Stimulated activated CD4-positive, alpha-beta T cell treated with anti-CD3 and anti-CD28 coated beads, Interleukin-4, amount 100 ng/mL, for 48 hours (primary cell): ENCODE measurements at places on chromosomes 12 and 14.

- no peak for DNase-seq
Measured at GRCh38 chr12:105235281-105235731, 668 bp downstream of the APPL2 start.

DNA sequence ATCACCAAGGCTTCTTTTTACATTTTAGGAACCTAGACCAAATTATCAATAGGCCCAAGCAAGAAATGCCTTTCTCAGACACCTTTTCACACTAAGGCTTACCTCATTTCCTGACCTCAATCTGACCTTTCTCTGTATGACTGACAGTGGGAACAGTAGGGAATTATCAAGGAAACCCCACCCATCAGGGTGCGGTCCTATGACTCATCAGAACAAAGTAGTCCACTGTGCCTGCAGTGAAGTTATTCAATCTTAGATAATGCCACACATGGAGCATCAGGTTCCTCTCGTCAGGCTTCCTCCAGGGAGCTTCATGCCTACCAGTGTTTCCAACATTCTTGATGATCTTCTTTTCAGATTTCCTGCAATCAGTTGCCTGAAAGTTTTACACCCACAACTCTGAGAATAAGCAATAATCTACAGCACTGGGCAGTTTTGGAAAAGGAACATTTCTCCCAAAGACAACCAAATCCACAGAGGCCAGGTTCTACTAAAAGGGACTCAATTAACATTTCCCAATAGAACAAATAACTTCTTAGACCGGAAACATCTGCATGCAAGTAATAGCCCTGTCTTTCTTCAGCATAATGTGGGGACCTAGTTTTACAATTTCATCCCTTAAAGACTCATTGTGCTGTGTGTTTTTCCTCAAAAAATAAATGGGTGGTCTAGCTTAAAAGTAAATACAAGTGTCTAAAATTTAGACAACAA, 35.9 kb upstream of the TMTC2 start:
- no peak for DNase-seq

DNA sequence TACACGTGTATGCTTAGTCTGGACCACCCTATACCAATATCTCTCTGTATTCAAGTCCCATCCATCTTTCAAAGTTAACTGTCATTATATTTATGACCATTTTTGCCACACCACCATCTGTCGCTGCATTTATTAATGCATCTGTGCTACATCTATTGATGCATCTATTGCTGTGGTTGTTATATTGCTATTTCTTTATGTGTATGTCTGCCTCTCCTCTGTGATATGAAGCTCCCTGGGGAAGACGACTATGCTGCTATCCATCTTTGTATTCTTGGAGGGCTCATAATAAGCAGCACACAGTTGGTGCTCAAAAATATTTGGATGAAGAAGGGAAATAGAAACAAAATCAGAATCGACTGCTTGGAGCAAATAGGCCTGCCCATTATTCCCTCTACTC, 357.6 kb downstream of the RPS29 start:
- no peak for DNase-seq

- DNase-seq: no peak
Measured at GRCh38 chr12:76790564-76791552, 26.9 kb downstream of the ZDHHC17 start.

DNA sequence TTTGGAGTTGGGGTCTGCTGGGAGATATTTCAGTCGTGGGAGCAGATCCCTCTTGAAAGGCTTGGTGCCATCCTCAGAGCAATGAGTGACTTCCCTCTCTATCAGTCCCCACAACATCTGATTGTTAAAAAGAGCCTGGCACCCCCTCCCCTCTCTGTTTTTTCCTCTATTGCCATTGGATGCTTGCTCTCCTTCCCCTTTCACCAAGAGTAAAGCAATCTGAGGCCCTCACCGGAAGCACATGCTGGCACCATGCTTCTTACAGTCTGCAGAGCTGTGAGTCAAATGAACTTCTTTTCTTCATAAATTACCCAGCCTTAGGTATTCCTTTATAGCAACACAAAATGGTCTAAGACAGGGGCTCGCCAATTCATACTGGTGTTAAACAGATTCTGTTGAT, 99.1 kb upstream of the CCND2 start:
- no peak for DNase-seq

DNA sequence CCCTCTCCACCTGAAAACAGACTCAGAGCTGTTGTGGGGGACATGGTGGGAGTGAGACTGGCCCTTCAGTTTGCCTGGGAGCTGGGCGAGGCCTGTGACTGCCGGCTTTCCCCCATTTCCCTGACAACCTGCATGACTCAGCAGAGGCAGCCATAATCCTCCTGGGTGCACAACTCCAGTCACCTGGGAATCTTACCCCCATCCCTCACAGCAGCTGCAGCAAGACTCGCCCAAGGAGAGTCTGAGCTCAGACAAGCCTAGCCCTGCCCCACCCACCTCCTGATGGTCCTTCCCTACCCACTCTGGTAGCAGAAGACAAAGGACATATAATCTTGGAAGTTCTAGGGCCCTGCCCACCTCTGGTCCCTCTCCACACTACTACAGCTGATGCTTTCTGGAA, 207.3 kb upstream of the ARID2 start:
- no peak for DNase-seq

GRCh38 chr12:125169870-125170269, 104.6 kb downstream of the AACS start:
- DNase-seq: no peak

- no peak for DNase-seq
Measured at GRCh38 chr14:100449225-100449987, 126.3 kb downstream of the SLC25A47 start.

DNA sequence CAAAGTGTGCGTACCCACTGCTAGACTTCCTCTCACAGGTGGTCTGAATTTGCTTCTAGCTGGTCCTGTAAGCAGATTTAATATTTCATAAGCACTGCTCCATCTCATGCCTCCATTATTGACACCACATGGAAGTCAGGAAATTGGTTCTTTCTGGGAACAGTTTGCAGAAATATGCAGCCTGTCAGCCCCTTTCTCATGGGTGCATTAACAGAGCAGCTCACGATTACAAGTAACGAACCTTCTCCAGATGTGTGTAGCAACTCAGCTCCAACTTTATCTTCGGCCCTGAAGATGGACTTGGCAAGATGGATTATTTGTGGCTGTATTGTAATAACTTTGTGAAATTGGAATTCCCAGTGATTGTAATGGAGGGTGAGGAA, 214.5 kb upstream of the DDHD1 start:
- DNase-seq: no peak

DNA sequence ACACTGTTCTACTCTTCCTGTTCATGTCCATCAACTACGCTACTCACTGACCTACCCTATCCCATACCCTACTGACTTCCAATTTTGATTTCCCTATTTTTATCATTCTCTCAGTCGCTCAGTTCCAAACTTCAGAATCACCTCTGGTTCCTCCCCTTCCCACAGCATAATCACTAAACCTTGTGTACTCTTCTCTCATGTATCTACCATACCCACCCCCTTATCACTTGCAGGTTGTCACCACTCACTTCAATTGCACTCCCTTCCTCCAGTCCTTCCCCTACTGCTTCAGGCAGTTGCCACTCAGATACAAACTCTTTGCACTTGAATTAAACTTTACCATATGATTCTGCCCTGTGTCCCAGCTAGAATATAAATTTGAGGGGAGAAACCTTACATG, 6.3 kb downstream of the RACGAP1 start:
- no peak for DNase-seq

GRCh38 chr14:28754209-28754985, 12.2 kb upstream of the FOXG1 start:
- DNase-seq: no peak
